ENCODE measurements at places on chromosomes 4 and X.

GRCh38 chr4:91961504-91961903 is 342.3 kb upstream of the GRID2 start:
- no peak for DNase-seq

DNA sequence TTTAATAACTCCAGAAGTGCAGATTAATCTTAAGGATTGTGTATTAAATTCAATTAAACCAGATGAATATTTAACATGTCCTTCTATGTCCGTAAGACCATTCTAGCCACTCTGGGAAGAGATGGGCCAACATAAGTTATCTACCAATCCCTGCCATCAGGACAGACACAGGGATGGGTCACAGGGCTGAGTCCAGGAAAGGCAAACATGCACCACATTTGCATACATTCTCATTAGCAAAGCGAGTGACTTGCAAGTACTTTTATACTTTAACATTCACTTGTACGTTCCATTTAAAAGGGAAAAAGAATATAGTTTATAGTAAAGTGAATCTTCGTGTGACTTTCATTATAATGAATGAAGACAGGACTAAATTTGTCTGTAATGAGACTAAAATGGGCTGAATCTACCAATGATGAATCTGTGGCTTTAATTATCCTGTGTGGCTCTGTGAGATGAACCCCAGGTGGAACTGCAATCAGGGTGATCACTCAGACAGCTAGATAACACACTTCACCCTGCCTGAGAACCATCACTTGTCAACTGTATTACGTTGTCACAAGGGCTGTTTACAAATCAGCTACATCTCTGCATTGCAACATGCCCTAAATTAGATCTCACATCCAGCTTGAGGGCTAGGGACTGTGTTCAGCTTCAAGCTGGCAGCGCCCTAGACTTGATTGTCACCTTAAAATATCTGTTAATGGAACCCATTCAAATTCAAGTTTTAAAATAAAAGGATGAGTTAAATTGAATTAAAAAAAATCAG is 77.2 kb downstream of the SH3KBP1 start:
- DNase-seq = no peak

DNA sequence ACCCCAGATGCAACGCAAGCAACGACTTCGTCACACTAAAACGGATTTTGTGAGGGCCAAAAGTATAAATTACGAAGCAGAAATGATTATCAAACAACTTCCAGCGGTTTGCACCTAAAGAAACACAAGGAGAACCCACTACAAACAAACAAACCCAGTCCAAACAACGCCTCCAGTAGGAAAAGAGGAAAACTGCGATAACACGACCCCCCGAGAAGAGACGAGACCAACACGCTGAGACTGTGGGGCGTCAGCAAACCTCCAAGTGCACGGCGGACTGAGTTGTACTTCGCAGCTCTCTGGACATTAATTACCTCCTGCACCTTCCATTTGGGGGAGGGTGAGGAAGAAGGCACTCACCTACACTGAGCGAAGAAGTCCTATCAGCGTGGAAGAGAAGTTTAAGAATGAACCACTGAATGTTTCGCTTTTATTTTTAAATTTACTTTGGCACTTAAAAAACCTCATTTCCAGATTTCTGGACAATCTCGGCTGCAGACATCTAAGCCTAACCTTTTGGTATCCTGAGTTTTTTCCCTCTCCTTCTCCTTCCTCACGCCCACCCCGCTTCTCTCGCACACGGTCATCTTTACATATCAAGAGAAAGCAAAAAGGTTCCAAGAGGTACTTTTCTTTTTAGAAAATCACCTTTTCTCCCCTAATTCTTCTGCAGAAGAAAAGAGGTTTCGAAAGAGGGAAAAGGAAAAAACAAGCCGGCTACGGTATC is at the start of gene MAB21L2:
MAB21L2 (plus strand) TSS at position 6 of the 727 bp plus-strand sequence. CDS start 879 bp downstream, outside the sequence.
- DNase-seq = no peak

GRCh38 chrX:113300580-113300979 is 459.9 kb upstream of the AMOT start:
- DNase-seq = no peak

DNA sequence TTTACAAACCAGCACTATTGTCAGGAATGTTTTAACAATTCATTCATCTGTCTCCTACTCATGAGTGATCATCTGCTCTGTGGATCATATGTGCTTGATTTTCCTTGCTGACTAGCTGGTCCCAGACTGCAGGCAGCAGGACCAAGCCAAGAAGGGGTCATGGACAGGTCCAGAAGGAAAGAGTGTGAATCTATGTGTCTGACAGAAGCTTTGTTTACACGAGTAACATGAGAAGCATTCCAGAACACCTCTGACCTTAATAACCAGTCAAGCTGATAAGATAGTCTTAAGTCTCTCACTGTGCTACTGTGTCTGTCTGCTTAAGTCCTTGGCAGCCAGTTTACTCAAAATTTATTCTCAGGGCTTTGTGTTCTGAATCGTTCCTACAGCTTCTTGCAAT is 39.0 kb downstream of the GUCY1A1 start:
- no peak for DNase-seq

Measured in A673 (cell line).